ENCODE measurements at places on chromosomes 6 and 20. TPM values are rescaled to one million over a fixed set of nuclear protein-coding genes. Genes with fewer than 3 reads are reported as not detected.

- no peak for DNase-seq
These were observed 241.1 kb upstream of the THEMIS start for GRCh38 chr6:128141932-128142331.

HCK gene
- 0.17 TPM for total RNA-seq

DNA sequence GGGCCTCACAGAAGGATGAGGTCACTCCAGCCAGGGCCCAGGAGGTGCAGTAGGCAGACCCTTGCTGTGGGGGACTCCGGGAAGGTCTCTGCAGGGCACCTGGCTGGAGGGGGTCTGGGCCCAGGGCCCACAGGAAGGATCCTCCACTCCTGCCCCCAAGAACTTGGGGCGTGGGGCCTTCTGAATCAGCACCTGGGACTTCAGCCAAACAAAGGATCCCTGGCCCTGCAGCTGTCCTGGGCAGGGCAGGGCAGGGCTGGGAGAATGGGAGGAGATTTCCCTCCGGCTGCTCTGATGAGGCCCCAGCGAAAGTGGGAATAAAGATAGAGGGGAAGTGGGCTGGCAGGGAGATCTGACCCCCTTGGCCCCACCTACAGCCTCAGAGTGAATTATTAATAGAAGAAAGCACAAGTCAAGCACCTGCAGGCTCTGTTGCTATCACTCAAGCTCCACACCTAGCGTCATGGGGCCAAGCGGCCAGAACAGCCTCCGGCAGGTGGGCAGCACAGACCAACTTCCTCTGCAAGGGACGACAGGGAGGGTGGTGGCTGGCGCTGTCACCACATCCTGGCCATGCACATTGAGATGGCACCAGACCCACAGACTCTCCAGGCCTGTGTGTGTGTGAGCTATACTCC, 61.6 kb upstream of the MRPS10 start:
- DNase-seq, result no peak

TRIM10 gene
- 0.98 TPM for total RNA-seq

DNA sequence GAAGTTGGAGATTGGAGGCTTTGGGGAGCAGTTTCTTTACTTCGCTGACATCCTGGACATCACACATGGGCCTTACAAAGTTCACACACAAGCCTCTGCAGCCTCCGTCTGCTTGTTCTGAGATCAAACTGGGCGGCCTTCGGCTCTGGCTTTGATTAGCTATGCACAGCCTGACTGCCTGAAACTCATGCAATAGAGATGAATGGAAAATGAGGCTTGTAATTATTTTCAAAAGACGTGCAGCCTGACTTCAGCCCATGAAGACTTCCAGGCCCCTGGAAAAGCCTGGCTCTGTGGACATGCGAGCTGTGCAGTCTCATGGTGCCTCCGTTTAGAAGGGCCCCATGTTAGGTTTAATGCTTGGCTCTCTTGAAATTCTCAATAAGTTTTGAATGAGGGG, 480.5 kb upstream of the SULF2 start:
- no peak for DNase-seq

- DNase-seq, result no peak
These were observed 43.8 kb downstream of the ADAT2 start for GRCh38 chr6:143406673-143407072.

DNA sequence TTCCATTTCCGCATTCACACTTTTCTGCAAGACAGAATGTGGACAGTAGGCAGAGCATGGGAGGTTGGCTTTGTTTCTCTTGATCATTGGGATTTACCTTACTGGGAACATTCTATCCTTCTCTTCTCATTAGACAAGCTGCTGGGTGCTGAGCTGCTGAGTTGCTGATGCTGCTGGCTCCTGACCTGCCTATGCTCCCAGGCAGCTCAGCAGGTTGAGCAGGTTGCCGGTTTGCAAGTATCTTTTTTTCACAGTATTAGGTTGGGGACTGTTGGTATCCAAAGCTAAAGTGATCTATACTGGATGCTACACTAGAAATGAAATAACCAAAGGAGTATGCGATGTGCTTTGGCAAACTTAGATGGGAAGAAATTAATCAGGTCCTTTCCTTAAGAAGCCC, 23.7 kb upstream of the ADGRF4 start:
- DNase-seq, result no peak

LHFPL5 gene
- 0.71 TPM for total RNA-seq
